Posterior cingulate gyrus (tissue), 11 donors: ENCODE measurements at places on chromosomes 7 and 10.

- no peak for DNase-seq
Observed at GRCh38 chr7:122137251-122138077, 6.6 kb downstream of the AASS start.

DNA sequence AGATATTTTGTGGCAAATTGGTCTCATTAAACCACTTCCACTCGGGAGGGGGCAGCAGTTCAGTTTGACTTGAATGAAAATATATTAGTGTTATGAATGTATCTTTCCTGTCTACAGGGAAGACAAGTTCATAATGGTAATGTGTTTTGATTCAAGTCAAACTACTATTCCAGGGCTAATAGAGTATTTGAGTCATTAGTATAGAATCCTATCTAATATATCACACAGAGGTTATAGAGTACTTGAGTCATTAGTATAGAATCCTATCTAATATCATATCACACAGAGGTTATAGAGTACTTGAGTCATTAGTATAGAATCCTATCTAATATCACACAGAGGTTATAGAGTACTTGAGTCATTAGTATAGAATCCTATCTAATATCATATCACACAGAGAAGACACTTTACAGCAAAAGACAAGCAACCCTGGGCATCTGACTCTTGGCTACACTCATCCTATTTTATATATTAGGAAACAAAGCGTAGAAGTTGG is 199.7 kb upstream of the MAGI2 start:
- no peak for DNase-seq

DNA sequence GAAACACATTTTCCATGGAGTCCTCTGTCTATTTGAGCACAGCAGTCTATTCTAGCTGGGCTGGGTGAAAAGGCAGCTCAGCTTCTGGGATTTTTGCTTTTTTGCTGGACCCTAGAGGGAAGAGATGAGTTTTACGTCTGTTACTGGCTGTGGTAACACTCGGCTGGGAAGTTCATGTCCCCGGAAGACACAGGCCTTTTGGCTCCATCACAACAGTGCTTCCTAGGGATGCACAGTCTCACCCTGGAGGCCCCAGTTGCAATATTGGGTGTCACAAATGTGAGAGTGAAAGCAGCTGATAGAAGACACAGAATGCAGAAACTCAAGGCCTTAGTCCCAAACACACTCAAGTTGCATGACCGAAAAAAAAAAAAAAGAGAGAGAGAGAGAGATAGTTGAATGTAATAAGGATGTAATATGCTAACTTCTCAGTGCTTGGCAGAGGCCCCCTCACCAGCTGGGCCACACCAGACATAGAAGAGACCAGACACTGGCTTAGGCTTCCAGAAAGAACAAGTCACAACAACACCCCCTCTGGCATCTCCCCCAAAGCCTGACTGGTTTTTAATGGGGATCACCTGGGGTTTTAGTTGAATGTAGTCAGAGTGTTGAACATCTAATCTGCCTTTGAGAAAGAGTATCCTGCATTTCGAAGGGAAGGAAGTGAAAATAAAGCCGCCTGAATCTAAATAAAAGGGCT is 545.4 kb upstream of the FZD8 start:
- DNase-seq: no peak

- DNase-seq: no peak
Observed at GRCh38 chr7:39664057-39664456, 40.7 kb downstream of the RALA start.

GRCh38 chr10:111079781-111080180 is 3.0 kb downstream of the ADRA2A start:
- DNase-seq: no peak

DNA sequence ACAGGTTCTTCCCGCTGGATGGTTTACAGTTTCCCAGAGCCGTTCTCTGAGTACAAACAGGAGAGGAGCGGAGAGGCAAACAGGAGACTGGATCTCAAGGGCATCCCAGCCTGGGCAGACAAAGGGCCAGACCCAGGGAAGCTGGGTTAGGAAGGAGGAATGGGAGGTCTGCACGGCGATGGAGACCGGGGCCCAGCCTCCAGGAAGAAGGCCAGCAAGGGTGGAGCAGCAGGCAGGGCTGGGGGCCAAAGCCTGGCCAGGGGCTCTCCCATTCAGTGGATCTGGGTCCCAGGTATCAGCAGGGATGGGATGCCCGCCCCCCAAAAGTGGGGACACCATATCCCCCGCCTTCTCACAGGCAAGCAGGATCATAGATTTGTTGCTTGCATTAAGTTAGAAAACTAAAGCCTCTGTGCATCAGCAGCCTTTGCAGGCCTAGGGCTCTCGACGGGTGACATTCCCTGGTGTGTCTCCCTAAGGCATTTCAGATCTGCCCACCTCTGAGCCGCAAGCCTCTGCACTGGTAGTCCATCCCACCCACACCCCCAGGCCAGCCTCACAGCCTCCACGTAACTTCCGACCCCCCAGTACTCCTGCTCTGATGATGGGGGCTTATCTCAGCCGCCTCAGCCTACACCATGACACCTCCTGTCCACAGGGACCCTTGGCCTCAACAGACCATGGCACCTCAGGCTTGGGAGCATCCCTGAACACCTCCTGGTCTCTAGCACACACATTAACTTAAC is 59.9 kb downstream of the TNS3 start:
- DNase-seq: no peak

DNA sequence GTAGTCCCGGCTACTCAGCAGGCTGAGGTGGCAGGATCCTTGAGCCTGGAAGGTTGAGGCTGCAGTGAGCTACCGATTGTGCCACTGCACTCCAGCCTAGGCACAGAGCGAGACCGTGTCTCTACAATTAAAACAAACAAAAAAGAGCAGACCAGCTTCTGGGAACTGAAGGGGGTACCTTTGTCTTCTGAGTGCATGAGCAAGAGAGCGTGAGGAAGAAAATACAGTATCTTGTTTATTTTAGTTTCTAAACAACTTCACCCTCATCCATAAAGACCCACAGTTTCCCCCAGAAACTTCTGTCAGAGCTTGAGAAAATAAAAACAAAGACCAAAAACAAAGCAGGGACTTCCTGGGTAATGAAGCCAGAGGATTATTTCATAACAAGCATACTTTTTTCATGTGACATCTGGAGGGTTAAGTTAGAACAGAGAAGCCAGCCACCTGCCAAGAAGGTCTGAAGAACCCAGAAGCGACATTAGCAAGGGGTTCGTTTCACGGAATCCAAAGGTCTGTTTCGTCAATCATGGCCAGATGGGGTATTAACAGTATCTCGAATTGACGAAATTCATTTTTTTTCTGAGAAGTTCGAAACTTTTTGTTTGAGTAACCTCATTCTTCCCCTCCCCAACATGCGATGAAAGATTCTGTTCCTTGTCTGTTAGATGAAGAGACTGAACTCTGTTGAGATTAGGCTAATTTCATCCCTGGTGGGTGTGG is 10.2 kb upstream of the IL2RA start:
- DNase-seq: no peak
